ENCODE measurements at places on chromosomes 3 and 15.
A peak's percentile ranks its signal among the peaks of the same experiment; 100 is the strongest.

DNA sequence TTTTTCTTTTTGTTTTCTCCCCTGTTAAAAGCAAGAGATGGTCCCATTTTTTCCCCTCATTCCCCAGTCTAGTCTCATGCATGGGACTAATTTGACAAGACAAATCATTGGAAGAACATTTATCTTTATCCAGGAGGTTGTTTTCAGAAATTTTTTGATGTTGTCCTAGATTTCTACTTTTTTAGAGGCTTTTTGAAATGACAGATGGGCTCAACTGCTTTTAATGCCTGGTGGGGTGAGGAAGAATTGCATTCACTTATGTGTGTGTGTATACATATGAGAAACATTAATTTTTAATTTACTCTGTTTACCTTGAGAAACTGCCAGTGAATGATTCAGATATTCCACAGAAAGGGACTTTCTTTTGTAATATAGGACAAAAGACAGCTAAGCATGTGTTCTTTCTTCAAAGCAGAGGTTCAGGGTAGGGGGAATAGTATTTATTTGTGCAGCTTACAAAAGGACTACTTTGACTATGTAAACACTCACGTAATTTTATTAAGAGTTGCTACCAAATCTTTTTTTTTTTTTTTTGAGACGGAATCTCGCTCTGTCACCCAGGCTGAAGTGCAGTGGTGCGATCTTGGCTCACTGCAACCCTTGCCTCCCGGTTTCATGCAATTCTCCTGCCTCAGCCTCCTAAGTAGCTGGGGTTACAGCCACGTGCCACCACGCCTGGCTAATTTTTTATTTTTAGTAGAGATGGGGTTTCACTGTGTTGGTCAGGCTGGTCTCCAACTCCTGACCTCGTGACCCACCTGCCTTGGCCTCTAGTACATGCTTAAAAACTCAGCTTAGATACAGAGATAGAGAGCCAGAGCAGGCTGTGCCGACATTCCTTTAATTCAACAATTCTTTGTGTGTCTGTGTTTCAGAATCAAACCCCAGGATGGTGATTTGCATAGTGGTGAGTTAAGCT lies 130.1 kb upstream of the RARB start:
- no peak for DNase-seq

DNA sequence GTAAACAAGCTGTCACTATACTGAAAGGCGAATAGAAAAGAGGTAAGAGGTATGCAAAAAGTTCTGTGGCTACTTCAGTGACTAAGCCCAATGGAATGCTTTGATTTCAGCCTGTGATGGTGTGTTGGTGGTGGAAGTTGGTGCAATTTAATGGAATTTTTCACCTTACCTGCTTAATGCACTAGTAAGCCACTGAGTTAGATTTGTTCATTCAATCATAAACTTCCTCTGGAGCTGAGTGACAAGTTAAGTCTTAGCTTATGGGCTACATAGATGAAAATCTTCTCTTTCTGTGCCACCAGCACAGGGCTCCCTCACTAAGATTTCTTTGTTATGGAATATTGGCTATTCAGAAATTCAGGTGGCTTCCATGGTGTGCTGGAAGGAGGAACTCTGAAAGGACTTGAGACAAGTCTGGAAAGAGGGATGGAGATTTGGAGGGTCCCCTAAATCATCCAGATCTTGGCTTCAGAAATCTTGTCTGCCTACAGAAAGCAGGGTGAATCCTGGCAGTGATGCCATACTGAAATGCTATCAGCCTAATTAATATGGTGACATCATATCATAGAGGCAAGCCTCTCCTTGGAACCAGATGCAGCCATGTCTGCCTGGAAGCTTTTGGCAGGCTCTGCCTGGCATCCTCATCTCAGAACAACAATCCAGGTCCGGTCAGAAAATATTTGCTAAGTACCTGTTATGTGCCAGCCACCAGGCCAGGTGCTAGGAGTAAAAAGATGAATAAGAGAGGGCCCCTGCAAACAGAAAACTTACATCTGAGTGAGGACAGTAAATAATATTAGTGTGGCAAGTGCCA lies 8.1 kb upstream of the GAP43 start:
- no peak for DNase-seq

DNA sequence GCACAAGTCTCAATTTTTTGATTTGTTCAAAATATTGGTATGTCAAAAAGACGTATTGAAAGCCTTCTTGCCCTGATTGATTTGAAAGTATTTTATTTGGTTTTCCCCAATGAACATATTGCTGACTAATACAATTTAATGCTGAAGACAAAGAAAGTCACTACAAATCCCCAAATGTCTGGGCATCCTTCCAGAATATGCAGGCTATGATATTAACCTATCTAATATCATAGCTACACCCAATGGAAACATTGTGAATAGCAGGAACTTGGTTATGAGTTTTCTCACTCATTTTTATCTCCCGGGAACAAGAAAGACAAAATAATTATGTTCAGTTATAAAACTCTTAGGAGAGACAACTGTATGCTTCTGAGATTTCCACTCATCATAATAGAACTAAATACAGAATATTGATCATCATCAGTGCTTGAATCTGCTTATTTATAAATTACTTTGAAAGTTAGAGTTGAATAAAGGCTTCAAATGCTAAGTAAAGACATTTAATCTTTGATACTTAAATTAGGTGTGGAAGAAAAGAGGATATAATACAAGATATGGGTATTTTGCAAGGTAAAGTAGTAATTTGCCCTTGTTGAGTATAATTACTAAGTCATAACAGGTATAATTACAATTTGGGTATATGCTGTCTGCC lies 483.9 kb downstream of the RBMS3 start:
- no peak for DNase-seq

- DNase-seq = no peak
These were observed 236.6 kb downstream of the MFSD1 start for GRCh38 chr3:159038405-159038804.

DNA sequence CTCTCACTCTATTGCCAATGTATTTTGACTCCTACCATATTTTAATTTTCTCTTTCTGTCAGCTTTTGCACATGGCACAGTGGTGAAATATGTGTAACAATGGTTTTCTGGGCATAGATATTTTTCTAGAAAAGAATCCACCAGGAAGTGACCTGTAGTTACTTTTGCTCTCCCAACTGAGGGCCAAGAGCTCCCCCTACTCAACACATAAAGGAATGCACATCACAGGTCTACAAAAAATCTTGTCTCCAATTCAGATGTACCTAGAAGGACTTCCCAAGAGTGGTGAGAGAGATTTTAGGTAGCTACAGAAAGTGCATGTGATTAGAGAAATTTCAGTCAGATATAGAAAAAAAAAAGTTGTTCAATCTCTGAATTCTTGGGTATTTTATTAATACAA lies 15.6 kb downstream of the CPA3 start:
- DNase-seq = no peak

GRCh38 chr3:13229273-13229949 lies 156.2 kb upstream of the IQSEC1 start:
- no peak for DNase-seq

- no peak for DNase-seq
These were observed 192.0 kb downstream of the UBE3A start for GRCh38 chr15:25246641-25247406.

- no peak for DNase-seq
These were observed 5.6 kb upstream of the ATP8B4 start for GRCh38 chr15:50124631-50125030.

GRCh38 chr15:66986951-66987350 lies 78.5 kb upstream of the SMAD3 start:
- no peak for DNase-seq

DNA sequence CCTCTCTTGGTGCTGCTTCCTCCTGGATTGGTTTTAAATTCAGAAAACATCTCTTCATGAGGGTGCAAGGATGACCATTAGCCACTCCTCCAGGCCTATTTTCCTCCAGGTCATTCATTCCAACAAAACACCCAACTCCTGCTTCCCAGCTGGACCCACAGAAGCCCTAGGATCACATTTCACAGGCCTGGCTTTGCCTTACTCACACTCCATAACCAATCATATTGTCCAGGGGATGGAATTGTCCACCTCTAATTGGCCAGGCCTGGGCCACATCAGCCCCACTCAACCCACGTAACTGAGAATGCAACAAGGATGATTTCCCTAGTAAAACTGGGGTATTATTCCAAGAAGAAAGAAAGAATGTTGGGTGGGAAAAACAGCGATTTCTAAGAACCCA lies 616.7 kb upstream of the SUCLG2 start:
- DNase-seq = no peak

GRCh38 chr3:189848395-189849040 lies 217.3 kb downstream of the TP63 start:
- DNase-seq = no peak

GRCh38 chr3:99176169-99176964 lies 274.9 kb upstream of the DCBLD2 start:
- no peak for DNase-seq

GRCh38 chr15:91553196-91553854 lies 300.2 kb upstream of the SLCO3A1 start:
- DNase-seq = no peak

- peak; percentile 26 for DNase-seq
These were observed 72.6 kb upstream of the TNFSF10 start for GRCh38 chr3:172595664-172596393.

DNA sequence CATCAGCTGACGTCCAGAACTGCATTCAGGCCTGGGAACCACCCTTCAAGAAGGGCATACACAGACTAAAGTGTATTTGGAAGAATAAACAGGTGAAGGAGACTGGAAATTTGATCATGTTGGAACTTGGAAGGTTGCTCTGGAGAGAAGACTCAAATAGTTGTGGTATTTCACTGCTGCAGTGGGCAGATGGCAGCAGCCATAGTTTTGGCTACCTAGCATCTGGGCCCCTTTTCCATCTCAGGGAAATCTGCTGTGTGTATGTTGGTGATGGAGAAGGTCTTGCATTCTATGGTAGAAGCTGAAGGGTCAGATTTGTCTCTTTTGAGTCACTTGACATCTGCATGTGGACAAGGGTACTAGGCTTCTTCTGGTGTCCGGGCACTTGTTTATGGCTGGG lies 114.4 kb upstream of the FGF7 start:
- DNase-seq = no peak

DNA sequence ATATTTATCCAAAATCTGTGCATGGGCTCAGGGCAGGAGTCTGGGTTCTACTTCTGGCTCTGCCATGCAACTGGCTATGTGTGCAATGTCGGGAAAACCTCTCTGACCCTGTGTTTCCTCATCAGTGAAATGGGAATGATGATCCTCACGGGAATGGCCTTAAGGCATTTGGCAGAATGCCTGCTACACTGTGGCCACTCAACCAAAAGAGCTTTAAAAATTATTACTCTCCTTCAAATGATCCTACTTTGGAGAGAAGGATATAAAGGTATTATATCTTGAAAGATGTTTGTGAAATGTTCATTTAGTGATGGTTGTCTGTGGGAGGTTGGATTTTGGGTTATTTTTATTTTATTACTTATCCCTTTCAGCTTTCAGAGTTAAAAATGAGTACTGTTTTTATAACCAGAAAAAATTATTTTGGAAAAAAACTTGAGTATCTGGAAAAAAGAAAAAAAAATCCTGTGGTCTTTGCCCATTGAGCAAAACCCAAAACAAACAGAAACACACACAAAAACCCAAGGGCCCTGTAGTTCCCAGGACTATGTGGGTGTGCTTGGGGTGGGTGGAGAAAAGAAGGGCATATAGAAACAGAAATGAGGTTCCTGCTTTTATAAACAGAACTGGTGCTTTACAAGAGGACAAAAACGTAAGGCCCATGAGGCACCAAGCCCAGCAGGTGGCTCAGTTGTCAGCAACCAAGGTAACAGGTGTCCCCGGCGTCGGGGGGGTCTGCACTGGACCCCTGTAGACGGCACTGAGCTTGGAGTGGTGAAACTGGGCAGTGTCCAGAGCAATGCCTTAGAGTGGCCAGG lies 22.0 kb downstream of the RGMA start:
- no peak for DNase-seq

DNA sequence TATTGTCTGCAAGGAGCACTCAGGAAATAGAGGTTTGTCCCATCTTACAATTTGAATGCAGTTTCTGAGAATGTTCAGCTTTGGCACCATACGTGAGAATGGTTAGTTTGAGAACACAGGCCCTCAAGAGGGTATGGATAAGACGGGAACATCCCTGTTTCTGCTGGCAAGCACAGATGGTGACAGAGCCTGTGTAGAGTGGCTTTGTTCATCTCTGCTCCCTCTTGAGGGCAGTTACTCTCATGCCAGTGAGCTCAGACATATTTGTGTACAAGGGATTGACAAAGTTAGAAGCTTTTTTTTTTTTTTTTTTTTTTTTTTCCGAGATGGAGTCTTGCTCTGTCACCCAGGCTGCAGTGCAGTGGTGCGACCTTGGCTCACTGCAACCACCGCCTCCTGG lies 71.5 kb upstream of the FILIP1L start:
- no peak for DNase-seq

DNA sequence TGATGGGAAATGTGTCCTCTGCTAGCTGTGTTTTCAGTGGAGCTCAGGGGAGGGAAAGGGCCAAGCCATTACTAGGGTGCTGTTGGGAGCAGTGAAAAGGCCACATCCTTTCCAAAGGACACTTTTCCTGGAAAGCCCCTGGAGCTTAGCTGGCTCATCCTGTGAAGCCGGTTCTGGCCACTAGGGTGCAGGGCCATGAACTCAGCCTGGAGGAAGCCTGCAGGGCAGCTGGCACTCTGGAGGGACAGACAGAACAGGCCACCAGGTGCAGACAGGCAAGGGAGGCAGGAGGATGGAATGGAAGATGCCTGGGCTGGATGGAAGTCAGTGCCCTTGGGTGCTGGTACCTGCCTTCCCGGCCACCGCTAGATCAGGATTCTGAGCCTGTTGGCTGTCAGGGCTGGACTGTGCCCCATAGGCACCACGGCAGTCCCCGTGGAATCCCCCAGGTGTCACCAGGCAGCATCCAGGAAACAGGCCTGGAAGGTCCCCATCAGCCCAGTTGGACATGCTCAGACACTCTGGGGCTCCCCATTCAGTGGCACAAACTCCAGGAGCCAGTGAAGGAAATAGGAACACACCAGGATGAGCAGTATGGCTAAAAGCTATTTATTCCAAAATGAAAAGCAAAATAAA lies 76.2 kb upstream of the C2CD4B start:
- DNase-seq = no peak

DNA sequence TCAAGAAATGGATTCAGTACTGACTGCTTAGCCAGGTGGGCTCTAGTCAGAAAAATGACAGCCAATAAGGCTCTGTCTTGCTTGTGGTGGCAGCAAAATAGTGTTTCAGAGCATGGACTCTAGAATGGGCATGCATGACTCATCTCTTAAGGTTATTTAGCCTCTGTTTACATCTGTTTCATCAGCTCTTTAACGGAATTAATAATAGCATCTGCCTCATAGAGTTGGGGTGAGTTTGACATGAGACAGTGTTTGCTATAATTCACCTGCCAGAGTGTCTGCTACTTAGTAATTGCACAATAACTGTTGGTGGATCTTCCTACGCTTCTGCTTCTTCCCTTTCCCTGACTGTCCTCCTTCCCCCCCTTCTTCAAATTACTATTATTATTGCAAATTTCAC lies 350.4 kb upstream of the SEMA6D start:
- no peak for DNase-seq

- DNase-seq = peak; percentile 1
These were observed 20.6 kb upstream of the KCTD6 start for GRCh38 chr3:58471025-58471887.
